ENCODE measurements at places on chromosomes 1 and 21. TPM values are rescaled to one million over a fixed set of nuclear protein-coding genes. Genes with fewer than 3 reads are reported as not detected.

Gene FAM167B
- 2.7 TPM for polyA plus RNA-seq

- H3K36me3 ChIP-seq: no peaks in the 10 kb centered on the region
- H3K27ac ChIP-seq: no peak overlapping the region
- H3K27me3 ChIP-seq: no peaks in the 10 kb centered on the region
- peak; percentile 27 for DNase-seq
Measured at GRCh38 chr1:67485046-67485811, 55.0 kb upstream of the SERBP1 start.

Gene TRIM63
- 0.91 TPM for polyA plus RNA-seq

DNA sequence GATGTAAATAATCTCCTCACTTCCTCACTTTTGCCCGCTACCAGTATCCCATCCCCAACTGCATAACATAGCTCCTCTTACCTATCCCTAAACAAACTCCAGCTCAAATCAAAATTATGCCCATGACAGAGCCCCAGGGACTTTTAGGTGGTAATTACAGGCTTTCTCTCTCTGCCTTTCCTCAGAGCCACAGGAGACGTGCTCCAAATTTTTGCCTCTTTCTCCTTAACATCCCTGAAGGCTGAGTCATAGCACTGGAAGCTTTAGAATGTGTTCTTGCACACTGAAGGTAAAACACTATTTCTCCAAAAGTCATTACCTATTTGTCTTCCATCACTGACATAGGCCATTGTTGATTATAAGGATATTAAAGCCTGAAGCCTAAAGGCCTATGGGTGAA, 263.5 kb upstream of the PLD5 start:
- H3K36me3 ChIP-seq: no peaks in the 10 kb centered on the region
- no peaks in the 10 kb centered on the region for H3K27me3 ChIP-seq
- H3K4me1 ChIP-seq: no peaks in the 10 kb centered on the region
- H3K27ac ChIP-seq: no peak overlapping the region
- no peak overlapping the region for H3K4me3 ChIP-seq

GRCh38 chr1:119898530-119898929, 2.2 kb upstream of the ADAM30 start:
- DNase-seq: no peak
- no peak overlapping the region for H3K27ac ChIP-seq
- no peaks in the 10 kb centered on the region for H3K36me3 ChIP-seq
- H3K4me1 ChIP-seq: no peaks in the 10 kb centered on the region
- H3K4me3 ChIP-seq: no peak overlapping the region

DNA sequence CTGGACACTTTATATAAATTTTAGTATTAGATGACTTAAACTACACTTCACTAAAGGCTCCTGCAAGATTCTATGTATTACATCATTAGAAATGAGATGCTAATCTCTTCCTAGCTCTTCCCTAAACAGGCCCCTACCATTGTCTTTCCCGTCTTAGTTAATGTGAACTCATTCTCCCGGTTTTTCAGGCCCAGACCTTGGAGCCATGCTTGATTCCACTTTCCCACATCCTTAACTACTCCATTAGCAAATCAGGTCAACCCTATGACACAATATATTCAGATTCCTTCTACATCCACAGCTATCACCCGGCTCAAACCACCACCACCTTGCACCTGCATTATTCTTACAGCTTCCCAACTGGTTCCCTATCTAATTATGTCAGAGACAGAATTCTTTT, 73.3 kb downstream of the NVL start:
- H3K27me3 ChIP-seq: no peaks in the 10 kb centered on the region
- peaks cover 16% of the 10 kb centered on the region for H3K36me3 ChIP-seq
- H3K4me3 ChIP-seq: no peak overlapping the region
- H3K4me1 ChIP-seq: no peaks in the 10 kb centered on the region

DNA sequence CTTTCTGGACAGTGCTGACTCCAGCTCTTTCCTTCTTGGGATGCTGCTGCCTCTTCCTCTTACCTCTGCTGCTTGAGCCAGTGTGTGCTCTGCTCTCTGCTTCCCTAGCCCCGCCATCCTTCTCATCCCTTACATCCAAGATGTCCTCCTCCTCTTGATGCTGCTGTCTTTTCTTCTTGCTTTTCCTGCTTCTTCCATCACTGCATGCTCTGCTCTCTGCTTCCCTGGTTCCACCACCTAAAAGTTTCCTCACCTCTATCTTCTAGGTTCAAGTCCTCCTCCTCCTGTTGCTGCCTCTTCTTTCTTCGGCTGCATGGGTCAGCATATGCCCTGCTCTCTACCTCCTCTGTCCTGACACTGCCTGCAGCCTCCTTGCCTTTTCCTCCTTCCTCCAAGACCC, 3.4 kb downstream of the NAXE start:
- peaks cover 11% of the 10 kb centered on the region for H3K36me3 ChIP-seq
- no peaks in the 10 kb centered on the region for H3K27me3 ChIP-seq
- H3K4me3 ChIP-seq: no peak overlapping the region

- no peak overlapping the region for H3K4me3 ChIP-seq
- no peaks in the 10 kb centered on the region for H3K36me3 ChIP-seq
- no peak overlapping the region for H3K27ac ChIP-seq
- no peaks in the 10 kb centered on the region for H3K4me1 ChIP-seq
- H3K27me3 ChIP-seq: peaks cover 5% of the 10 kb centered on the region
Measured at GRCh38 chr1:236489710-236490377, 33.9 kb upstream of the LGALS8 start.

DNA sequence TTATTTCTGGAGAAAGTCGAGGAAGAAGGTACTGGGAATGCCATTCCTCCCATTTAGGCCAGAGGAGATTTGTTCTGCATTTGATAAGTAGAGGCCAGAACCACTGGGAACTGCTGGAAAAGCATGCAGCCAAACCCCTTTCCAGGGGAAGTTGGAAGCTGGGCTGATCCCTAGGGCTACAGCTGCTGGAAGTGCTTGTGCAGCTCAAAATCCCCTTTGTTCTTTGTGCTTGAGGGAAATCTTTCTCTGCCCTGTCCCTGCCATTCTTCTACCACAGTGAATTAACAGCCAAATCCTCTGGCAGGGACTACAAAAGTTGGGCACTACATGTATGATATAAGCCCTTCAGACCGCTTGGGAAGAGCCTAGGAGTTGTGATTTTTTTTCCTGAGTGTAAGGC, 734.1 kb downstream of the LRRIQ3 start:
- no peaks in the 10 kb centered on the region for H3K27me3 ChIP-seq
- H3K4me3 ChIP-seq: no peak overlapping the region
- H3K27ac ChIP-seq: no peak overlapping the region
- no peaks in the 10 kb centered on the region for H3K4me1 ChIP-seq

GRCh38 chr1:50132347-50132894, 23.7 kb downstream of the ELAVL4 start:
- DNase-seq: no peak
- no peak overlapping the region for H3K4me3 ChIP-seq
- no peaks in the 10 kb centered on the region for H3K27me3 ChIP-seq
- no peaks in the 10 kb centered on the region for H3K4me1 ChIP-seq

DNA sequence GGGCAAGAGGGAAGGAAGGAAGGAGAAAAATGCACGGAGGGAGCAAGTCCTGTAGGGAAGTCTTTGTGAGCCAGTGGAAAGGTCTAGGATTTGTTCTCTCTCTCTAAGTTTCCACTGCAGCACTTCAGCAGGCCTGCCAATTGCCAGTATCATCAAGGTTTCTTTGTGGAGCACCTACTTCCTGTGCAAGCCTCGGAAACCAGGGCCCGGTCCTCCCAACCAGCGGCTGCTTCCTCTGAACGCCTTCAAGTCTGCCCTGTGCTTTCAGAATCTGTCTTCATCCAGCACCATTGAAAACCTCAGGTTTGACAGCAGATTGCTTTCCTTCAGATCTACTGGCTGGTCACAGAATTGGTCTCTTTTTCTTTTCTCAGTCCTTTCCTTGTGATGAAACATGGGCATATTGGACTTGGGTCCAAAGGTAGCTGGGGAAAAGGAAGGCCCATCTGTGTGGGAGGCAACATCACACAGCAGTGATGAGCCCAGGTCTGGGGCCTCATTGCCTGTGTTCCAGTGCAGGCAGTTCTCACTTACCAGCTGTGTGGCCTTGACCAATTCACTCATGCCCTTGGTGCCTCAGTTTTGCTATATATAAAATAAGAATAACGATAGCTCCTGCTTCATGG, 144.5 kb downstream of the SEC16B start:
- H3K27me3 ChIP-seq: no peaks in the 10 kb centered on the region
- no peak overlapping the region for H3K4me3 ChIP-seq
- DNase-seq: peak; percentile 85

Gene PITHD1
- 46.2 TPM for polyA plus RNA-seq

GRCh38 chr1:31183927-31184554, 55.6 kb downstream of the NKAIN1 start:
- H3K4me3 ChIP-seq: no peak overlapping the region
- H3K4me1 ChIP-seq: peaks cover 8% of the 10 kb centered on the region
- no peak overlapping the region for H3K27ac ChIP-seq
- peak; percentile 48 for DNase-seq
- no peaks in the 10 kb centered on the region for H3K36me3 ChIP-seq

Gene ERG
- polyA plus RNA-seq: 0.22 TPM

GRCh38 chr21:41777951-41778815, 11.3 kb upstream of the RIPK4 start:
- no peak overlapping the region for H3K4me3 ChIP-seq
- peak; percentile 89 for DNase-seq
- no peak overlapping the region for H3K27ac ChIP-seq
- H3K27me3 ChIP-seq: peaks cover 9% of the 10 kb centered on the region

DNA sequence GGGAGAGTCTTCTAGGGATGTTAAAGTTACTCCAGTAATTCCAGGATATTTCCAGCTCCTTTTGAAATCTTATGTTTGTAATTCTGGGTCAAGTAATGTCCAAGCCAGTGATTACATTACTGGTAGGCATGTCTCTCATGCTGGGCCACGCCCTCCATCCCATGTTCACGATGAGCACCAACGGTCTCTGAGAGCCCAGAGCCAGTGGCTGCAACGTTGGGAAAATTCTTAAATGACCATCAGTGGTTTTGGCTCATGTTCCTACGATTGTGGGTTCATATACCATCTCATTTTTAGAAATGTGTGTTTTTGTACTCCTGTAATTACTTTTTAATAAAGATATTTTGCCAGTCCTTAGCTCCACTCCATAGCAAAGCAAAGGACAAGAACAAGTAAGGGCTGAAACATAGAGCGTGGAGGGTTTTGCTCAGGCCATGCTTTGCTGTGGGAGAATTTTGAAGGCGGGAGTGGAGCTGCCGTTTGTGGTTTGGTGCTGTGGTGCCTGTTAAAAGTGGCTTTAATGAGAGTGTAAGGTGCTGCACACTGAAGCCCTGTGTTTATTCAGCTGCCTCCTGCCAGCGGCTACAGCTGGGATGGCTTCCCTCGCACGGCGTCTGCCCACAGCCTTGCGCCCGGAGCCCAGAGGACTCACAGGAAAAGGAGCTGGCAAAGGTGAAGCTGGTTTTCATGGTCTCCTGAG, 28.9 kb downstream of the VANGL1 start:
- no peaks in the 10 kb centered on the region for H3K27me3 ChIP-seq
- DNase-seq: no peak
- no peaks in the 10 kb centered on the region for H3K4me1 ChIP-seq
- H3K36me3 ChIP-seq: no peaks in the 10 kb centered on the region
- no peak overlapping the region for H3K4me3 ChIP-seq
- H3K27ac ChIP-seq: no peak overlapping the region

Gene RYR2
- polyA plus RNA-seq: 0.54 TPM

GRCh38 chr1:210938416-210938925, 195.5 kb downstream of the KCNH1 start:
- no peak overlapping the region for H3K4me3 ChIP-seq
- no peaks in the 10 kb centered on the region for H3K27me3 ChIP-seq
- H3K36me3 ChIP-seq: no peaks in the 10 kb centered on the region
- no peak overlapping the region for H3K27ac ChIP-seq
- H3K4me1 ChIP-seq: no peaks in the 10 kb centered on the region
- DNase-seq: no peak

DNA sequence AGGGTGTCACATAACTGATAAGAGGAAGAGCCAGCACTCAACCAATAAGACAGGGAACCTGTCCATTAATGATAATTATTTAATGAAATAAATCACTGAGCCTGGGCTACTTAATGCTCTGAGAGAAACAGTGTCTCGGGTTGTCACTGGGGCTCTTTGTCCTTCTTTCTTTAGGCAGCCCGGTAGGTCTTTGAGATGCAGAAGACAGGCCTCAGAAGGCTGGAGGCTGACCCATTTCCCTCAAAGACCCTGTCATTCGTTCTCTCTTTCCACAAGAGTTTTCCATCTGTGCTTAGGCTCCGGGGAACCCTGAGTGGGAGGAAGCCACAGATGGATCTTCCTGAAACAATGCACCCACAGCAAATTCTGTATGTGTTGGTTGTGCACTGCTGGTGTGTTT, 68.2 kb downstream of the BRINP2 start:
- H3K4me1 ChIP-seq: no peaks in the 10 kb centered on the region
- no peaks in the 10 kb centered on the region for H3K27me3 ChIP-seq
- no peak overlapping the region for H3K4me3 ChIP-seq
- no peaks in the 10 kb centered on the region for H3K36me3 ChIP-seq
- no peak overlapping the region for H3K27ac ChIP-seq

Gene GUCA2B
- polyA plus RNA-seq: 14.4 TPM

- H3K36me3 ChIP-seq: no peaks in the 10 kb centered on the region
- no peak overlapping the region for H3K27ac ChIP-seq
- no peak for DNase-seq
- H3K4me3 ChIP-seq: no peak overlapping the region
Measured at GRCh38 chr1:228362141-228362883, 44.3 kb downstream of the TRIM11 start.

- H3K27me3 ChIP-seq: no peaks in the 10 kb centered on the region
- peak overlapping the region; percentile 14 for H3K4me3 ChIP-seq
- no peaks in the 10 kb centered on the region for H3K36me3 ChIP-seq
- peaks cover 10% of the 10 kb centered on the region for H3K4me1 ChIP-seq
Measured at GRCh38 chr1:207826557-207827487, 75.0 kb downstream of the CD46 start.

GRCh38 chr21:36388096-36388495, 2.9 kb downstream of the CHAF1B start:
- DNase-seq: no peak
- no peak overlapping the region for H3K27ac ChIP-seq
- H3K4me3 ChIP-seq: no peak overlapping the region
- H3K36me3 ChIP-seq: peaks cover 3% of the 10 kb centered on the region

GRCh38 chr1:203598752-203599151, 27.9 kb upstream of the ATP2B4 start:
- H3K4me1 ChIP-seq: peaks cover 8% of the 10 kb centered on the region
- H3K4me3 ChIP-seq: no peak overlapping the region
- H3K27me3 ChIP-seq: no peaks in the 10 kb centered on the region
- no peaks in the 10 kb centered on the region for H3K36me3 ChIP-seq
- no peak overlapping the region for H3K27ac ChIP-seq

DNA sequence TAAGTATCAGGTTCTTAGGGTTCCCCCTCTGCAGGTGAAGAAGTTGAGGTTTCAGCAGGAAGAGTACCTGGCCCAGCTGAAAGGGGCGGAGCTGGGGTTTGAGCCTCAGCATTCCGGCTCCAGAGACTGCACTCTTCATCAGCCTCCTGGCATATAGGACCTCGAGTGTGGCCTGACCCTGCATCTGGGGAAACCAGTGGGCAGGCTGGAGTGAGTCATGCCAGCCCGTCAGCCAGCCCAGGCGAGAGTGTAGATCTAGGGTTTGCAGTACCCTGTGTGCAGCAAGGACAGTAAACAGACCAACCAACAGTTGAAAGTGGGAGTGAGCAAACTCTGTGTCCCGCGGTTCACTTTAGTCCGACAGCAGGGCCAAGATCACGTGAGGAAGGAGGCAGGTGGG, 14.1 kb downstream of the MFSD2A start:
- H3K27me3 ChIP-seq: no peaks in the 10 kb centered on the region
- no peak overlapping the region for H3K27ac ChIP-seq
- H3K36me3 ChIP-seq: peaks cover 26% of the 10 kb centered on the region
- peaks cover 22% of the 10 kb centered on the region for H3K4me1 ChIP-seq

Gene PLOD1
- polyA plus RNA-seq: 26.7 TPM

Gene TNFRSF1B
- 20.0 TPM for polyA plus RNA-seq

- H3K36me3 ChIP-seq: no peaks in the 10 kb centered on the region
- DNase-seq: no peak
- H3K4me3 ChIP-seq: no peak overlapping the region
- H3K27ac ChIP-seq: no peak overlapping the region
Measured at GRCh38 chr1:38344716-38345115, 298.1 kb upstream of the POU3F1 start.

Gene OR2M5
- not detected for polyA plus RNA-seq
